ENCODE measurements at places on chromosomes 5 and 9. TPM values are rescaled to one million over a fixed set of nuclear protein-coding genes. Genes with fewer than 3 reads are reported as not detected.

The AKNA gene
- 10.8 TPM for polyA plus RNA-seq

The SLC45A2 gene
- 0.14 TPM for polyA plus RNA-seq

The INSL4 gene
- polyA plus RNA-seq, result not detected

The DNAH5 gene
- polyA plus RNA-seq, result 0.40 TPM

The ENHO gene
- polyA plus RNA-seq, result 3.6 TPM

The DMRT3 gene
- polyA plus RNA-seq, result 1.4 TPM

The SLC4A9 gene
- 18.2 TPM for polyA plus RNA-seq

The NKD2 gene
- 25.3 TPM for polyA plus RNA-seq

- DNase-seq, result no peak
Measured at GRCh38 chr9:72794946-72795345, 157.9 kb downstream of the ALDH1A1 start.

DNA sequence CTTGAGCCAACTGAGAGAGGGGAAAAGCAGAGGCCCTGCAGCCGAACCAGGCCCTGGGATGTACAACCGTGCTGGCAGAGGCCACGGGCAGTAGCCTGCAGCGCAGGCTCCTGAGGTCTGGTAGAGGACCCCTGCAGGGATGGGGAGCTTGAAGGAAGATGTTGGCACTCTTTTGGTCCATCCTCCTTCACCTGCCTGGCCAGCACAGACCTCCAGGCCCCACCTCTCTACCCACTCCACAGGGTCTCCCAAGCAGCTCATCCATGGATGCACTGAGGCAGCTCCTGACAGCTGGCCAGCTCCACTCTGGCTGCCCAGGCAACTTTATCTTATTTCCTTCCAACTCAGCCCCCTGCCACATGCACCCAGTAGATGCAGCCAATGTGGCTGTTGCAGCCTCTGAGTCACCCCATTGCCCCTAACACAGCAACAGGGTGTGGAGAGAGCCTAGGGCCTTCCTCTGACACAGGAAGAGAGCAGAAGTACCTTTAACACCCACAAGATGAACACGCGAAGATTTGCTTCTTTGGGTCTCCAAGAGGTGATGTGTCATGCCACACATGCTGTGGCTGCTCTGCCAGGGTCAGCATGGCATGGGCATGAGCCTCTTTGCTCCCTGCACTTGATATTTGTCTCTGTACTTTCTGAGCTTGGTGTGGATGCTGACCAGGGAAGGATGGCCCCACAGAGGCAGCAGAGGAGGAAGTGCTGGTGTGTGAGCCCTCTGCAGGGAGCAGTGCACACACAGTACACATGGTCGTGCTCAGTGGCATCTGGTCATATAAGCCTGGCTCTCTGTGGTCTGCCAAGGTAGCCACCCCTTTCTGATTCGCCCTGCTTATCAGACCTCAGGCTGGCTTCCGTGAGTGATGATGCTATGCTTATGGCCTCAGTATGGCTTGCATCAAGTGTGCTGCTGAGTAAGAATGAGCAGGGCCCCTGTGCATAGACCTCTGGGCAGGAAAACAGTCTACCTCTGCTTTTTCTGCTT is 117.2 kb downstream of the NRG2 start:
- no peak for DNase-seq

DNA sequence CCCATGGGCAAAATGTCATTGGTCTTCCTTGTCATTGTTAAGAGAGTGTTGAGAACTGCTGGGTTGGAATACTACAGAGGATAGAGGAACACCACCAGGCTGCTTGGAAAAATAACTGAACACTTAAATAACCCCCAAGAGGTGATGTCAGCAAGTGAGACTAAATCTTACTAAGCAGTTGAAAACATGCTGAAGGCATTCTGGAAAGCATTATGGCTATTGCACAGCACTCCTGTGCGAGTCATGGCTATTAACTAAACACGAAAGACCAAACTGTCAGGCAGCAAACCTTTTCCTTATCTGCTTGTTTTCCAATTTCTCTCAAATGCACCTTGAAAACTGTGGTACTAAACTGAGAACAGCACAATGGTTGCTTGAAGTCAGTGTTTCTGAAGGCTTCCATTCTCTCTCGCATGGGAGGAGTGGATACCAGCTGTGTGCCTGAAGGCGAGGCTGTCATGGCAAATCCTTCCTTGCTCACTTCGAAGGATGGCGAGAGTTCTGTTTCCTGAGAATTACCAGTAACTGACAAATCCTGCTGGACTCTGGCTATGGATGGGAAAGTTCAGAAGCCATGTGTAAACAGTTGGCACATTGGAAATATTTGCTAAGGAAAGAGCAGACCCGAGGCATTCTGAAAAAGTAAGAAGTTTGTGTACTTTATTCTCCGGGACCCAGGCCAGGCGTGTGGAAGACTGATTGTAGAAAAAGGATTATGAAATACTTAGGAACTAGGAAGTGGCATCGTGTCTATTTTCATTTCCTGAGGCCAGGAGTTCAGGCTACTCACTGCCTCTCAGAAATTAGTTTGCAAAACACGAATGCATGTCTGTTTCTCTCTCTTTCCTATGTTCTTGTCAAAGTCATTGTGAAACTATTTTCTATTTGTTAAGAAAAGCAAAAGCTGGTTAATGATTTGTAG is 182.1 kb downstream of the DMRT2 start:
- DNase-seq, result no peak

- no peak for DNase-seq
Measured at GRCh38 chr9:114089206-114089840, 9.8 kb downstream of the KIF12 start.

DNA sequence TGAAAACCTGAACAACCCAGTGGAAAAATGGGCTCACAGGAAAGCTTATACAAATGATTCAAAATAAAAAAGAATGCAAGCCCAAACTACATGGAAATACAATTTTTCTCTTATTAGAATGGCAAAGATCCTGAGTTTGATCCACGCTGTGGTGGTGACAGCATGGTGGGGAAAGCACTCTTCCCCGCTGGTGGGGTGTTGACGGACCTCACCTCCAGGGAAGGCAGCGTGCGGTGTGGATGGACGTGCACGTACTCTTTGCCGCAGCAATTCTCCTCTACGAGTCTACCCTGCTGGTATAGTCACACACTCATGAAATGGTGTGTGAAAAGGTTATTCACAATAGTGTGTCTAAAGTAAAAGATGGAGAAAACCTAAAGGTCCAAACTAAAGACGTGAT is 5.9 kb upstream of the ZFP62 start:
- DNase-seq, result no peak

- DNase-seq, result no peak
Measured at GRCh38 chr9:119795395-119795794, 426.2 kb upstream of the BRINP1 start.

- no peak for DNase-seq
Measured at GRCh38 chr9:131673068-131673467, 66.8 kb downstream of the RAPGEF1 start.

GRCh38 chr9:89890326-89890980 is 285.6 kb downstream of the GADD45G start:
- no peak for DNase-seq

- no peak for DNase-seq
Measured at GRCh38 chr9:136239135-136239982, 6.3 kb downstream of the QSOX2 start.

GRCh38 chr9:99851500-99851822 is 29.8 kb downstream of the NR4A3 start:
- DNase-seq, result no peak

- no peak for DNase-seq
Measured at GRCh38 chr9:117414220-117414905, 494 bp downstream of the ASTN2 start.

GRCh38 chr5:16700081-16700480 is 83.3 kb upstream of the RETREG1 start:
- no peak for DNase-seq

Data from left renal pelvis (tissue), 4 donors.